ENCODE measurements at places on chromosomes 1 and 21.
A peak's percentile ranks its signal among the peaks of the same experiment; 100 is the strongest.

- DNase-seq = no peak
Measured at GRCh38 chr1:91501523-91501851, 836 bp downstream of the CDC7 start.

GRCh38 chr1:38852780-38853179 lies 6.8 kb downstream of the RRAGC start:
- no peak for DNase-seq

GRCh38 chr1:180092931-180093650 lies 61.6 kb upstream of the QSOX1 start:
- no peak for DNase-seq

DNA sequence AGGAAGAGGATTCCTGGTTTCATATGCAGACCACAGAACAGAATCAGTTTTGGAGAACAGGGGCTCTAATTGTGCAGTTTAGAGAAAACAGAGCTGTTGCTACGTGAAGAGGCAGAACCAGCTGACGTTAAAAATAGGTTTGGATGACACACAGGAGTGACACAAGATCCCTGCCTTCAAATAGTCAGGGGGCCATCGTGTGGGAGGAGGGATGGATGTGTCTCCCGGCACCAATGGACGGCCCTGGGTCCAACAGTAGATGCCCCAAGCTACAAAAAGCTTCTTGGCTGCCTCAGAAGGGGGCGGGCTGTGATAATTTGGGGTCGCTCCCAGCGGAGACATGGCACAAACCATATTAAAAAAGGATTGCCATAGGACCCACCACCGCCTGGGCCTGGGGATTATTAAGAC lies 87.8 kb downstream of the MRPL37 start:
- DNase-seq = no peak

GRCh38 chr1:193846411-193846810 lies 660.0 kb upstream of the B3GALT2 start:
- DNase-seq = no peak

GRCh38 chr1:38134294-38134755 lies 87.7 kb upstream of the POU3F1 start:
- no peak for DNase-seq

DNA sequence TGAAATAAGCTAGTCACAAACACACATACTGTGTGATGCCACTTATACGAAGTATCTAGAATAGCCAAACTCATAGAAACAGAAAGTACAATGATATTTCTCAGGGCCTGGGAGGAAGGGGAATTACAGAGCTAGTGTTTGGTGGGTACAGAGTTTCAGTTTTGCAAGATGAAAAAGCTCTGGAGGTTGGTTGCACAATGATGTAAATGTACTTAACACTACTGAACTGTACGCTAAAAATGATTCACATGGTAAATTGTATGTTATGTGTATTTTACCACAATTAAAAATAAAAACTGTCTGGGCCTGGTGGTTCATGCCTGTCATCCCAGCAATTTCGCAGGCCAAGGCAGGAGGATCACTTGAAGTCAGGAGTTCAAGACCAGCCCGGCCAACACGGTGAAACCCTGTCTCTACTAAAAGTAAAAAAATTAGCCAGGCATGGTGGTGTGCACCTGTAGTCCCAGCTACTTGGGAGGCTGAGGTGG lies 15.3 kb upstream of the FHAD1 start:
- no peak for DNase-seq

GRCh38 chr1:225697428-225697827 lies 44.5 kb upstream of the ENAH start:
- DNase-seq = no peak

- DNase-seq = no peak
Measured at GRCh38 chr1:198232378-198232777, 75.6 kb downstream of the NEK7 start.

- no peak for DNase-seq
Measured at GRCh38 chr1:183239793-183240525, 53.9 kb downstream of the LAMC2 start.

DNA sequence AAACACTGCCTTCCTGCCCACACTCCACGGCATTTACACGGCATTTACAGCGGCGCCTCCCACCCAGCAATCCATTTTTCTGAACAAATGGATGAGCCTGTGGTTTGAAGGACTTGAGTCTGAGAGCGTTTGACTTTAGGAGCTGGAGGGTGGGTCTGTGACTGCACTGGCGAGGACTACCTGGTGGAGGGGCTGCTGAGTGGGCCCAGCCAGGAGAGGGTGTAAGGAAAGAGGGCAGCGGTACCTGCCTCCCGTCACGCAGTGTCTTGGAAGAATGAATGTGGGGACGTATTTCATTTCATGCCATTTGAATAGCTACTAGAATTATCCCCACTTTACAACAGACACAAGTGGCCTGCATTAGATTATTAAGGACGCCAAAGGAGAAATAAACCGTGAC lies 62.9 kb downstream of the B3GALT5 start:
- no peak for DNase-seq

DNA sequence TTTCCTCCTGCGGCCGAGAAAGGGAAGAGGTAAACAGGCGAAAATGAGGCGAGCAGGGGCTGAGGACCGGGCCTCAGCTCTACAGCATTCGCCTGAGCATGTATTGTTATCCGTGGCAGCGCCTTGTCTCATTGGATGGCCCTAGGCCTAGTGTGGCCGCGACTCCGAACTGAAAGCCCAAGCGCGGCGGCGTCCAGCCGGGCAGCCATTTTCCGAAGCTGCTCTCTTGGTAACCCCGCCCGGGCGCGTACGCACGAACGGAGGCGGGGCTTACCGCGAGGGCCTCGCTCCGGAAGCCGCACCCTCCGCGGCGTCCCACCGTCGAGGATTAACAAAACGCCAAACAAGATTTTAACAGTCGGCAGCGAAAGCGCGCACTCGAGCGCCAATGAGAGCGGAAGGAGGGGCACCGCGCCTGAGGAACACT lies 797 bp upstream of the USP1 start:
- no peak for DNase-seq

- no peak for DNase-seq
Measured at GRCh38 chr1:183443466-183443865, 25.3 kb upstream of the NMNAT2 start.

DNA sequence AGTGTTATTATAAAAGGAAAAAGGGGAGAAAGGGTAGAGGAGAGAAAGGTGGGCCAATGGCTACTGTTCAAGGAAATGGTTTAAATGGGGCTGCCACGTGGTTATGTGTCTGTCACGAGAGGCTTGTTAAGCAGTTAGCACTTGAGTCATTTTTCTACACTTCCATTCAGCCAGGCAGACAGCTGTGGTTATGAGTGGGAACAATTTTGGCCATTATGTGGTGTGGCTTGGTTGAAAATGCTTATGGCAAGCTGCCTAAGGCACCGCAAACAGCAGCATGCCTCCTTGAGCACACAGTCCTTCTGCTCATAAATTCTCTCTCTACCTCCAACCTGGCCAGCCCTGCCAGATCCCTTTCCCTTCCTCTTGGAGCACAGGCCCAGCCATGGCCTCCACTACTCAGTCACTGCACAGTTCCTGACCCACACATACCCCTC lies 3.2 kb upstream of the SRM start:
- DNase-seq = no peak

DNA sequence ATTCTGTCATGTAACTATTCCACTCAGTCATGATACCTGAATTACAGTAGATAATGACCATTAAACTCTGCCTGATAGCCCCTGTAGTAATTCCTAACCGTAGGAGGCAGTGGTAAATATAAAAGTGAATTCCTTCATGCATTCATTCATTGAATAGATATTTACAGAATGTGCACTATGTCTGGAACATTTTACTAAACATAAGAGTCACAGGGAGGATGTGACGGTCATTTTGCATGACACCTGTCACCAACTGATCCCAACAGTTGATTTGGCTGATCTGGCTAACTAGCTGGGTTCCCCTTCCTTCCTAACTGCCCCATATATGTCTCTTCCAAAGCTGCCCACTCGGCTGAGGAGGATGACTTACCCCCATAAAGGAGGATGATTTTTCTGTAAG lies 2.2 kb upstream of the RNPC3 start:
- no peak for DNase-seq

GRCh38 chr1:227899141-227899819 lies 48.5 kb downstream of the WNT9A start:
- DNase-seq = no peak

GRCh38 chr1:240126821-240127220 lies 35.1 kb downstream of the FMN2 start:
- DNase-seq = no peak

DNA sequence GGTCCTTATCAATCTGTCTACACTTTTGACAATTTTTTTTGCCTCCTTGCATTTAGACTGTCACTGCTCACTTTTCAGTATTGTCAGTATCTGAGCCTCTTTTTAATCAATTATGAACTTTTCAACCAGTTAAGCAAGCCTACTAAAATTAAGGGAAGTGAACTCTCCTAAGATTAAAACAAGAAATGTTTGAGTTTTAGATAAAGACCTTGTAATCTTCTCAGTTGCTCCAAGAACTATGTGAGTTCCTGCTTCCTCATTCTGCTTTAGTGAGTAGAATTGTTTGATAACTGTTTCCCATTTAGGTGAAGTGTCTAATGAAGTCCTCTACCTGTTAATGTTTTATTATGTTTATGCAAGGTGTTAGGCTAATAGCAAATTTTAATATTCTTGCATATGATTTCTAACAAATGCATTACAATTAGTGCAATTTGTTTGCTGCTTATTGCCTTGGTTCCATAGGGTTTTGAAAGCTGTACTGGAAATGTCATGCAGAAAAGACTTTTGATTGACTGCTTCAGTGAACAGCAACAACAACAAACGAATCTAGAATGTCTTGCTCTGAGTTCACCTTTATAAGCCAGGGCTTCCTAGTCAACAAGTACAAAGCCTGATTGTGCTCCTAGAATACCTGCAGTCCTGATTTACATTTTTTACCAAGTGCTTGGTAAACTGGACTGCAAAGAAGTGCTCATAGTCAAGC lies 40.9 kb downstream of the PLA2G4A start:
- DNase-seq = no peak

- DNase-seq = no peak
Measured at GRCh38 chr21:16040601-16041000, 310.8 kb downstream of the USP25 start.

- DNase-seq = no peak
Measured at GRCh38 chr1:115596080-115596780, 45.5 kb upstream of the VANGL1 start.

- DNase-seq = no peak
Measured at GRCh38 chr1:36109041-36109679, 15.9 kb downstream of the COL8A2 start.

GRCh38 chr1:15850471-15851001 lies 3.0 kb downstream of the SPEN start:
- no peak for DNase-seq

GRCh38 chr1:115302390-115302961 lies 35.6 kb downstream of the NGF start:
- DNase-seq = no peak

- no peak for DNase-seq
Measured at GRCh38 chr1:5938101-5938646, 54.1 kb downstream of the NPHP4 start.

DNA sequence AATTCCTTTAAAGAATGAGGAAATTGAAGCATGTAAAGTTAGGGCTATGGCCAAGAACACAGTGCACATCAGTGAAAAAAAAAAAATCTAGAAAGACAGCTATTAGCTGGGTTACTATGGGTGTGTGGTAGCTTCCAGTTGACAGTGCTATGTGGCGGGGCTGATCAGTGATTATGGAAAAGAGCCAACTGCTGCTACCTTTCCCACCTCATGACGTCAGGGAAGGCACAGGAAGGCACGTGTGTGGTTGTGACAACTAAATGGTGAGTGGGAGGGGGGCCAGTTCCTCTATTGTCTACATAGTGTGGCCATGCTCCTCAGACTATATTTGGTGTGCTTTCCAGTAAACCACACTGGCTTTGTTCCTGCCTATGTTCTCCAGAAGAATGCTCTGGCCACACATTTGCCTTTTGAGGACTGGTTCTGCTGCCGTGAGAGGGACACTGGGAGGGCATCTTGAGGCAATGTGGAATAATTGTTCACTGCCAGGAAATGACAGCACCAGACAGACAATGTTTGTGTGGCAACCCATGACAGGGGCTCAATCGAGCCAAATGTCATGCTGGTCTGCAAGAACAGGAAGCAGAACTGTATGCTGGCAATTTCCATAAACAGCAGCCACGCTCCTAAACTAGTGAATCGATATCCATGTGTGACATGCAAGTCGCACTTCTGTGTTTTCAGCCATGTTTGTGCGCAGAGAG lies 3.0 kb upstream of the SDE2 start:
- DNase-seq = peak; percentile 77
